ENCODE measurements at places on chromosomes 7 and 10. TPM values are rescaled to one million over a fixed set of nuclear protein-coding genes. Genes with fewer than 3 reads are reported as not detected.

- no peak for DNase-seq
Observed at GRCh38 chr7:142468871-142469665, 211.2 kb upstream of the PRSS58 start.

Gene NUTM2E
- total RNA-seq = 0.08 TPM

GRCh38 chr10:92024700-92025099, 101.1 kb downstream of the BTAF1 start:
- DNase-seq = no peak

- no peak for DNase-seq
Observed at GRCh38 chr10:21083861-21084260, 186.8 kb upstream of the NEBL start.

DNA sequence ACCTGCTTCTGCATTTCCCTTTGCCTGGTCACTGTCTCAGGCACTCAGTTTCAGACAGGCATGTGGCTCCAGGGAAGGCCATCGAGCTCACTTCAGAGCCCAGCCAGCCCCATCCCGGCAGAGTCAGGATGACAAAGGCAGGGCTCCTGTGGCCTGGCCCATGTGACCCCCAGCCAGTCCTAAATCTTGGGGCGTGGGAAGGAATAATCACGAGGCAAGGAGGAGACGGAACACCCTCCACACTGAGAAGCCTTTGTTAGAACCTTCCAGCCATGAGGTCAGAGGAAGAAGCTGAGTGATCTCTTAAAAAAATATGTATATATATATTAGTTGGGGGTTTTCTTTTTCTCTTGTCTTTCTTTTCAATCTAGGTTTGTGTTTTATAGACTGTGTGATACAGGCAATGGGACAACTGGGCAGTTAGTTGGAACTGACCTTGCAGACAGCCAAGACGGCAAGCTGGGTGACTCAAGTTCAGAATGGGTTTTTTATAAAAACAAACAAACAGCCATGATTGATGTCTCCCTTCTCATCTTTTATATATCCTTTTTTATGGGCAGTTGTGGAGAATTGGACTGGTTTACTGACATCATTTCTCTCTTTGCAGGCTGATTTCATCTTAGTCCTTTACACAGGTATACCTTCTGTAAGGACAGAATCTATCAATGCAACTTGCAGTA, 60.8 kb downstream of the CHN2 start:
- no peak for DNase-seq

GRCh38 chr7:38518541-38518940, 112.6 kb downstream of the AMPH start:
- DNase-seq = no peak

DNA sequence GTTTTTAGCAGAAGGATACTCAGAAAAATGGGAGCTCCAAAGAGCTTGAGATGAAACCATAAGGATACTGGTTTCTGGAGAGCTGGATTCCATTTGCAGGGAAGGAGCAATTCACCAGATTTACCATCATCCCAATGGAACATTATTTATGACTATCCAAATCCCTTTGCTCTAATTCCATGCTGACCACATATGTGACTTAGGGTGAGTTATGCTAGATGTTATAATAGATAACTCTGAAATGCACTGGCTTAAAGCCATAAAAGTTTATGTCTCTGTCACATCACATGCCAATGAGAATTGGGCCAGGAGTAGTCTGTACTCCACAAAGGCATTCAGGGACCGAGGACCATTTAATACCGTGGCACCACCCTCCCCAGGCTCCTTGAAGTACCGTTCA, 185.2 kb downstream of the SKIDA1 start:
- DNase-seq = no peak

Gene CYP26C1
- 1.1 TPM for total RNA-seq

Gene CCDC3
- 0.10 TPM for total RNA-seq

Gene CNNM2
- 27.1 TPM for total RNA-seq

GRCh38 chr7:7529328-7529727, 6.3 kb downstream of the COL28A1 start:
- no peak for DNase-seq

DNA sequence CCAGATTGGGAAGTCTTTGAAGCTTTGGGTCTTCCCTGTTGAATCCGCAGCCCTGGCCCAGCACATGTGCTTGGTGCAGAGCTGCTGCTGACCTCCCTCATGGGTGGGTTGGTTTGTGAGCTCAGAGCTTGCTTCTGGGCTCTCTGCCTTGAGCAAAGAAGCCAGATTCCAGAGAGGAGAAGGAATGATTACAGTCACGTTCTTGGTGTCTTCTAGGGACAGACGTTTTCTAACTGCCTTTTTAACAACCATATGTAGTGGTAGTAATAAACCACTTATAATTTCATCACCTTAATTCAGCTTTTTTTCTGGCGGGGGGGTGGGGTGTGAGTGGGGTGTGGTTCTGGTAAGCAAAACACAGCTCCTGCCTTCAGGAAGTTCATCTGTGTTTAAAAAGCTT, 39.5 kb downstream of the LRMDA start:
- no peak for DNase-seq

- DNase-seq = no peak
Observed at GRCh38 chr10:111142092-111142768, 65.4 kb downstream of the ADRA2A start.

DNA sequence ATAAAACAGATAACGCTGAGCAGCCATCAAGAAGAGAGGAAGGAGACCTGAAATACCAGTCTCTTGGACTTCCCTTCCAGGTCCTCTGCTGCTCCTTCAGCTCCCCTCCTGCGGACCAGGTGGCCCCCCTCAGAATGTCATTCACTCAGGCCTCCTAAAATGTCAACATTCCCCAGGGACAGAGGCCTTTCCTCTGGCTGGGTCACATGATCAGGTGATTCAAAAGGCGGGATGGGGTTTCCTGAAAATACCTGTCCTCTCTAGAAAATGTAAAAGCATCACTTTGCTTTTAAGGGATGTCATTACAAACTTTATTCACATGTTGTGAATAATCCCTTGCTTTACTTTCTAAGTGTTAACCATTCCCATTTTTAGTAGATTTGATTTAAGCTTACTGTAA, 311.1 kb downstream of the INHBA start:
- DNase-seq = no peak

GRCh38 chr7:26657686-26658388, 206.6 kb downstream of the SKAP2 start:
- DNase-seq = no peak

GRCh38 chr10:123562387-123562786, 103.8 kb upstream of the GPR26 start:
- DNase-seq = no peak

GRCh38 chr10:103706047-103706446, 149.3 kb downstream of the SH3PXD2A start:
- DNase-seq = no peak

- DNase-seq = no peak
Observed at GRCh38 chr7:37924491-37925041, 4.1 kb downstream of the EPDR1 start.

- DNase-seq = no peak
Observed at GRCh38 chr10:61970182-61971002, 68.9 kb downstream of the ARID5B start.

DNA sequence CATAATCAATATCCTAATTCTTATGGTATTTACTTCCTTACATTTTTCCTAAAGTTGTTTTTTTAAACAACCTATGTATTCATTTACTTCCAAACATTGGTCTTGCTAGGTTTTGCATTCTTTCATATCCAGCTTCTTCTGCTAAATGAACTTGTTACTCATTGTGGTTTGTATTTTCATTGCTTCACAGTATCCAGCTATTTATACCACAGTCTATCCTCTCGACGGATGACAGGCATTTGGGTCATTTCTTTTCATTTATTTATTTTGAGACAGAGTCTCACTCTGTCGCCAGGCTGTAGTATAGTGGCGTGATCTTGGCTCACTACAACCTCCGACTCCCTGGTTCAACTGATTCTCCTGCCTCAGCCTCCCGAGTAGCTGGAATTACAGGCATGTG, 66.8 kb downstream of the CCDC6 start:
- DNase-seq = no peak

GRCh38 chr10:122756656-122757055, 57.0 kb upstream of the C10orf120 start:
- no peak for DNase-seq

DNA sequence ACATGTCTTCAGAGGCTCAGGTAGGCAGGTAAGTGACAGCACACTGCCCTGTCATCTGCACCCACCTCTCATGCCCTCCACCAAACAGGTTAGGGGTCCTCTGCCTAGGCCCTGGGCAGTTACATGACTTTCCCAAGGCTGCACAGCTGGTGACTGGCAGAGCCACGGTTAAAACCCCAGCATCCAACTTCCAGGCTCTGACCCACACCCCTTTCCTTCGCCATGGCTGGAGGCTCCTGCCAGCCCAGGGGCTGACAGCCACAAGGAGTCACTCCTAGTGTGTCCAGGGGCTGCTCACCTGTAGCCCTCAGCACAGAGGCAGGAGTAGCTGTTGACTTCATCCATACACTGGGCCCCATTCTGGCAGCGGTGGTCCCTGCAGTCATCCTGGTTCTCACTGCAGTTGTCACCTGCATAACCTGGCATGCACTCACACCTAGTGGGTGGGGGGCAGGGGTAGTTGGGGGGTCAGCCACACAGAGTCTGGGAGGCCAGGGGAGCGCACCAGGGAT, 175.0 kb downstream of the SLIT1 start:
- DNase-seq = no peak

DNA sequence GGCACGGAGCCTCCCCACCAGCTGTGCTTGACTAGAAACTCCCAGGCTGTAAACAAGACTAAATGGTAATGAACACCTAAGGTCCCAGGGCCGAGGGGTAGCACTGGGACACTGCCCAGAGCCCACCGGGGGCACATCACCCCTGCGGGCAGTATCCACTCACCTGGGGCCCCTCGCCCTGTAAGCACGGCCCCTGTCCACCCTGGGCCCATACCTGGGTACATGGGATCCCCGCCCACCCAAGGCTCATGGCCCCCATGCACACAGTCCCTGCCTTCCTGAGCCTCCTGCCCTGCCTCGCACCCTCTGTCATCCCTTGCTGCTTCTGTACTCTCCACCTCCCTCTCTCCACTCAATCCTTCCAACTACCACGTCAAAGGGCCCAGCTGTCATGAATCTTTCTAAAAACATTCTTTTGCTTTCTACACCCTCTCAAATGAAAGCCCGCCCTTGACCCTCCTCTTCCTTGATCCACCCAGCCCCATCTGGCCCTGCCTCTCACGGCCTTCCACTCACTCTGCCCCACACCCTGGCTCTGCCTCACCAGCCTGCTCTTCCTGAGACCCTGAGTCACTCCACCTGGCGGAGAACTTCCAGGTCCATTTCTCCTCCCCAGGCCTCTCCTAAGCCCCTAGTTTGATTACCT, 173.1 kb downstream of the PARD3 start:
- DNase-seq = no peak

Gene TMEM176A
- 0.39 TPM for total RNA-seq

Gene PDE1C
- not detected for total RNA-seq

DNA sequence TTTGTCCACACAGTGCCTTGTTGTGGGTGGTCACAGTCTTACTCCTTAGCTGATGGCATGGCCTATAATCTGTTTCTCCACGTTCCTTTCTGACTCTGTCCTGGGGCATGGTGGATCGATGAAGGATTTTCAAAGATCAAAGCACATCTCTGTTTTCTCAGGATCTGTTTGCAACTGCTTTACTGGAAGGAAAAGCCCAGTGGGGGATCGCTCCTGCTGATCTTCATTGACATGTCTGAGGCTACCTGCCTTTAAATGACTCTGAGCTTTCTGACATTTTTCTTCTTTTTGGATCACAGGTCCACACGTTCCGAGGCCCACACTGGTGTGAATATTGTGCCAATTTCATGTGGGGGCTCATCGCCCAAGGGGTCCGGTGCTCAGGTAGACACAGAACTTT, 68.0 kb upstream of the PRR15 start:
- no peak for DNase-seq

- DNase-seq = no peak
Observed at GRCh38 chr7:94813917-94814316, 93.5 kb upstream of the PPP1R9A start.

DNA sequence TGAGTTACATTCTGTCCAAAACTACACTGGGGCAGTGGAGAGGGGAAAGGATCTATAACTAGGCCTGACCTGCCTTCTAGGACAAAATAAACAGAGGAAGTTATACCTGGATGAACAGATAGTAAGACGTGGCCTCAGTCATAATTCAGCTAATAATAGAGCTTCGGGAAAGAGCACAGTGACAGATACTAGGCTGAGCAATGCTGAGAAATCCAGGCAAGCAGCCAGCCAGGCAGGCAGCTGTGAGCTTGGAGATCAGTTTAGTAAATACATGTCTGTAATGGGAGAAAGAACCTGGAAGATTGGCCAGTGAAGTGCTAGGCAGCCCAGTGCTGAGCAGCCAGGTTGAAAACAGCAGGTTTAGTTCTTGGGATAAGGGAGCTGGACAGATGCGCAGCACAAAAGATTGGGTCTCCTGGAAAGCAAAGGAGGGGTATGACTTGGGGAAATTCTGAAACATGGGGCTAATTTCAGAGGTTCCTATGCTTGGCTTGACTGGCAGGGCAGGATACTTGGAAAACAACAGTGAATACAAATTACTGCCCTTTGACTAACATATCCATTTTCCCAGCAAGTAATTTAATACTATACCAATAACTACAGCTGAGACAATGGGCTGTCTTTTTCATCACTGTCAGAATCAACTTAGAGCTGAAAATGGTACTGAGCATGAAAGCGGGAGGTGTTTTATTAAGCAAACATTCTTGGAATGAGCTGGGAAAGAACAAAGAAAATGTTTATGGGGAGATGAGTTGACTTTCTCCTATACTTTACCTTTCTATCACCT, 140.8 kb downstream of the DGKB start:
- DNase-seq = no peak

DNA sequence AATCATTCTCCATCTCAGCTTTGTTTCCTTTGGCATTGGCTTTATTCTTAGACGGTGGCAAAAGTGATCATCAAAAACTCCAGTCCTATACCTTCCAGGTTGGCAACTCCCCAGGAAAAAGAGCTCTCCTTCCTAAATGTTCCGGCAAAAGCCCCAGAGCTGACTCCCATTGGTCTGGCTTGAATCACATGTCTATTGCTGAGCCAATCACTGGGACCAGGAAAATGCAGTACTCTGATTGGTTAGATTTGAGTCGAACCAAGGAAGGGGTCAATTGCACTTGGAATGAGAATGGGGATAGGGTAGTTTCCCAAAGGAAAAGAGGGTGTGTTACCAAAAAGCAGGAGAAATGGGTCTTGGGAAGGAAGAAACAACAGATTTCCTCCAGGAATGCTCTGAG, 22.3 kb downstream of the LEP start:
- no peak for DNase-seq

Gene DHTKD1
- total RNA-seq = 15.8 TPM

DNA sequence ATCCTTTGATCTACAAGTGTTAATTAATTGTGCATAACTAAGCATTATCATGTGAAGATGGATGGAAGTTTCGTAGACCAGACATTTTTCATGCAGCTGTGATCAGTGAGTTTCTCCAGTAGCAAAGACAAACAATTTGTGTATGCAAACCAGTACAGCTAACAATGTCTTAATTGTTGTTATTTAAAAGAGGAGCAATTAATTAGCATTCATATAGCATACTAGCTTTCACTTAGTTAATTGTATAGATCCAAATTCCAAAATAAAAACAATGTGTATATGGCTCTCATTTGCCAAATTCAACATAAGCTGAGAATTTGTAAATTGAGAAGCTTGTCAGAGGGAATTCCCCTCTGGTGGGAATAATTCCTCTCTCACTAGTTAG, 22.6 kb upstream of the PRKCQ start:
- no peak for DNase-seq

GRCh38 chr10:101858723-101859500, 15.3 kb upstream of the KCNIP2 start:
- no peak for DNase-seq

Gene CREB3L2
- 22.7 TPM for total RNA-seq

GRCh38 chr7:98641646-98642500, 24.8 kb downstream of the NPTX2 start:
- no peak for DNase-seq

- no peak for DNase-seq
Observed at GRCh38 chr10:68188835-68189234, 43.1 kb downstream of the ATOH7 start.
